ENCODE measurements at places on chromosomes 3 and 15.

GRCh38 chr3:94607778-94608177 lies 544.9 kb downstream of the NSUN3 start:
- no peak for DNase-seq

GRCh38 chr15:56856934-56857333 lies 61.5 kb upstream of the TCF12 start:
- DNase-seq: no peak

DNA sequence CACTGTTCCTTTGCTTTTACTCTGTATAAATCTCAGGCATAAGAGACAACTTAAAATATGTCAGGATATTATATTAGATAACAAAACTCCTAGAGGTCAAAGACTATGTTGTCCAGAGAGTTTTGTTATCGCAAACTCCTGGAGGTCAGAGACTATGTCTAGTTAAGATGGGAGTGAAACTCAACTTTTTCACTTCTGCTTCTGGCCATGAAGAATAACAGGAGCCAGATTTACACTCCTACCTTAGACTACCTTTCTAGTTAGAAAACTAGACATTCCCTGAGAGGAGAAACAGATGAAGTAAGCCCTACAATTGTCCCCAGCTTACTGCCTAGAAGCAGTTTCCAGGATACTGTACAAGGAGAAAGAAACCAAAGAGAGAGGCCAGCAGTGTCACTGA lies 255.4 kb upstream of the UBE2E1 start:
- no peak for DNase-seq

GRCh38 chr3:179615458-179616173 lies 11.0 kb downstream of the NDUFB5 start:
- DNase-seq: no peak

- DNase-seq: no peak
Measured at GRCh38 chr15:55770261-55770660, 27.3 kb upstream of the PRTG start.

DNA sequence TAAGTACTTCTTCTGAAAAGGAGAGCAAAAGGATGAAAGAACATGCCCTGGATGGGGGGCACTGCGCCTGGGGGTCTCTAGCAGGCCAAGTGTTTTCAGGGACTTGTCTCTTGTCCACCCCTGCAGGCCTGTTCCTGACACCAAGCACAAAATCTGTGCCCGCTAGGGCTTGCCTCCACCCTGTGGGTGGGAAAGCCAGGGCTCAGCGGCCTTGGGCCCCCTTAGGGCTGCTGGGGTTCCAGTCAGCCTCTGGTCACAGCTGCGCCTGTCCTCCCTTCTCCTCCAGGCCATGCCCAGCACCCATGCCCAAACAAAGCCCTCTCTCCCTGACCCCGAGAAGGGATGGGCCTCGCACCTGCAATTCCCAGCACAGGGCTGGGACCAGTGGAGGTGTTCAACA lies 71.1 kb upstream of the TRPM1 start:
- no peak for DNase-seq

DNA sequence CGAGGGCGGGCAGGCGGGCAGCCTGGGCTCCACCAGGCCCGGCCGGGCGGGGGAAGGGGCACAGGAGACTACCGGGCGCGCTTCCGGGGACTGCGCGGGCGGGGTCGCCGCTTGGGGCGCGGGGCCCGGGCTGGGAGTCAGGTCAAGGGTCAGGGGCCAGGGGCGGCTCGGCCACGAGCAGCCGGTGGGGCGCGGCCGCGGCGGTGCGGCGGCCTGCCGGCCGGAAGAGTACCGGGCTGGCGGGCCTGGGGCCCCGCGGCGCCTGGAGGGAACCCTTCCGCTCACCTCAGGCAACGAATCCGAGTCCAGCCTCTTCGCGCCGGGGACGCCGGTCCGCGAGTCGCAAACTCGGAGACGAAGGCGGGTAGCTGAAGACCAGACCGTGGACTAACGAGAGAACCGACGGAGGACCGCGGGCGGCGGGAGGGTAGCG lies 225 bp downstream of the RHOA start:
- DNase-seq: peak; percentile 54

- DNase-seq: no peak
Measured at GRCh38 chr3:162540421-162540820, 1043.8 kb downstream of the OTOL1 start.

DNA sequence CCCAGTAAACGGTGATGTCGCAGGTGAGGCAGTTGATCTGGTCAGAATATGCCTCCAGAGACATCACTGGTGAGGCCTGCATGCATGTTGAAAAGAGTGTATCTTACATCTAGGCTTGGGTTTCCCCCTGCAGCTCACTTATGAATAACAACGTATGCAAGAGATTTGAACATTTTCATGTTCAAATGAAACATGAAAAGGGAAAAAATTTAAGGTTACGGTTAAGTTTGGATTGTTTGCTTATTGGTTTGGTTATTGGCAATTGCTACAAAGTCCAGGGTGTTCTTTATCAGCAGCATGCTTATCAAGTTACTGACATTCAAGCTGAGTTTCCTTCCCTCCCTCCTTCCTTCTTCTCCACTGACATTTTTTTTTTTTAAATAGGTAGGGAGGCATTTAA lies 123.2 kb downstream of the IGF1R start:
- DNase-seq: no peak

DNA sequence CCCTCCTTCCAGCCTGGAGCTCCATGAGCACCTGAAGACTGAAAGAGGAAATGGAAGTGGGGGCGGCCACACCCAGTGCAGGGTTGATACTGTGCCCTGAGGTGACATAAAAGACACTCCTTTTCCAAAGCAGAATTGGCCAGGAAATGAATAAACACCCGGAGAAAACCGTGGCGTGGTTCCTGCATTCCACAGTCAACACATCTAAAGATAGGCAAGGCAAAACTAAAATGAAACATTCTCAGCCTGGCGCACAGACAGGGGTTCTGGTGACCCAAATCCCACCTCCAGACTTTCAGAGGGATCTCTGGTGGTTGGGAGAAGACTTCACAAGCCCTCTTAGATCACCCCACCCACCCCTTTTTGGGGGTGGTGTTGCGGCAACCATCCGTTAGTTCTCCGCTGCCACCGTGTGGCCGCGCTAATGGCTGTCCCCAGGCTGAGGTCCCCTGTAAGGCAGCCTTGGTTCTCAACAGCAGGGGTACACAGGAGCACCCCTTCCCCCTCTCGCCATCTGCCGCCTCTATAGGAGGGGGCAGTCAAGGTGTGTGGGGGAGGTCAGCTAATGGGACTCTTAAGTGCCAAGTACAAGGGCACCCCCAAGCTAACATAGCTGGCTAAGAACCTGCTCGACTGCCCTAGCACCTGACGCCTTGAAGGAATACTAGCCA lies 2.5 kb upstream of the MST1R start:
- DNase-seq: peak; percentile 59

GRCh38 chr15:89732451-89733172 lies 18.4 kb downstream of the MESP1 start:
- no peak for DNase-seq

- DNase-seq: no peak
Measured at GRCh38 chr15:35696767-35697231, 150.8 kb upstream of the DPH6 start.

- DNase-seq: no peak
Measured at GRCh38 chr3:47128137-47128536, 35.8 kb downstream of the SETD2 start.

DNA sequence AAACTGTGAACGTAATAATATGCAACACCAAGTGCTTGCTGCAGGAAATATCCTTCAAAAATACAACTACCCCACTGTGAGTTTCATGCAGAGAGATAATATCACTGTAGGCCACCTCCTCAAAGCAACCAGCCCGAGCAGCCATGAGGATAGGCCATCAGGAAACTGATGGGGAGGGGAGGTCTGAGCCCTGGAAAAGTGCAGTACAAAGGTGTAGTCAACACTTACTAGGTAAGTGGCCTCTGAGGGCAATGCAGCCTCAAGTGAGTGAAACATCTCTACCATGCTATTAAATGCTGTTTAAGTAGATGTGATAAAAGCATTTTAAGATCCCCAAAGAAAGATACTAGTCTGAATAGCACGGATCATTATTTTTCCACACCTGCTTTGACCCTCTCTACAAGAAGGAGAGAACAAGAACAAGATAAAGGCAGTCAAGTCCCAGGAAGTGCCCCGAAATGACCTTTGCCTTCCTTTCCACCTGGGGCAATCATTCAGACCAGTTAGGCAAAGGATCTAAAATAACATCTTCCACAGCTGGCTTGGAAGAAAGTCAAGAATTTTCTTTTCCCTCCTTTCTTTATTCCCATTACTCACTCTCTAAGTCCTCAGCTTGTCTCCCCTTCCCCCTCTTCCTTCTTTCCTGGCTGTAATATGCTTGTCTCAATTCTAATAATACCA lies 62.8 kb downstream of the FMN1 start:
- no peak for DNase-seq

GRCh38 chr3:33704891-33705290 lies 13.2 kb downstream of the CLASP2 start:
- DNase-seq: no peak

- DNase-seq: no peak
Measured at GRCh38 chr3:168801794-168802193, 706.1 kb upstream of the GOLIM4 start.

GRCh38 chr3:64548200-64548889 lies 139.5 kb downstream of the ADAMTS9 start:
- no peak for DNase-seq

- DNase-seq: no peak
Measured at GRCh38 chr3:15331072-15331605, 1.2 kb downstream of the SH3BP5 start.

DNA sequence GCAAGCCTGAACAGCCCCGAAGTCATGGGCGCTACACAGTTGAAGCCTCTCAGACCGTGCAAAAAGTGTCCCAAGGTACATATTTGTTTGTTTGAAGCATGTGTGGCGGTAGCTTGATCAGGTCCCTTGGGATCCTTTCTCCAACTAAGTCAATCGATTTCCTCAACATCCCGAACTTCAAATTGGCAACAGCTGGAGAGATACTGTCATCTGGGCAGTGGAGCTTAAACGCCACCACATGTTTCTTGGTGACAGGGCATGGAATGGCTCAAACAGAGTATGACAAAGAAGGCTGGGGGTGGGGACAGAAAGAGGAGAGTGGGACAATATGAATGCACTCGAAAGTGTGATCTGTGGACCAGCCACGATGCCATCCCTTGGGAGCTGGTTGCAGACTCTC lies 84.9 kb upstream of the PSMD6 start:
- no peak for DNase-seq

GRCh38 chr3:170421111-170421641 lies 2.5 kb downstream of the CLDN11 start:
- DNase-seq: no peak

DNA sequence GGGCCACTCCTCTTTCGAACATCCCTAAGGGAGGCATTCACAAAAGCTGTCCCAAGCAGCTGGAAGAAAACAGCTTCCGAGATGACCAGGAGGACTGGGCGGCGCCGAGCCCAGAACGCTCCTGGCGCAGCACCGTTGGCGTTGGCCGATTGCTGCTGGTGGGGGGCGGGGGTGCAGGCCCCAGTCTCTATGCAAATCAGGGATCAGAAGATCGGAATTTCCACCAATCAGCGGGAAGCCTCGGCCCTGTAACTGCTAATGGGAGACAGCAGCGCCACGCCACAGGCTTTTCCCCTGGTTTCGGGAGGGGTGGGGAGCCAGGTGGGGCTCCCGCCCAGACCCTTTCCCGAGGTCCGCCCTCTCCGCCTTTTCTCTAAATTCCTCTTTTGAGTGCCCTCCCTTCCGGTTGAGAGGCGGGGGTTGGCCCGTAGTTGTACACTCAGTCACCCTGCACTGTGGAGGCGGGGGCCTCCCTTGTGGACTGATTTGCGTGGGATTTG lies 27.0 kb downstream of the HMCES start:
- peak; percentile 30 for DNase-seq

DNA sequence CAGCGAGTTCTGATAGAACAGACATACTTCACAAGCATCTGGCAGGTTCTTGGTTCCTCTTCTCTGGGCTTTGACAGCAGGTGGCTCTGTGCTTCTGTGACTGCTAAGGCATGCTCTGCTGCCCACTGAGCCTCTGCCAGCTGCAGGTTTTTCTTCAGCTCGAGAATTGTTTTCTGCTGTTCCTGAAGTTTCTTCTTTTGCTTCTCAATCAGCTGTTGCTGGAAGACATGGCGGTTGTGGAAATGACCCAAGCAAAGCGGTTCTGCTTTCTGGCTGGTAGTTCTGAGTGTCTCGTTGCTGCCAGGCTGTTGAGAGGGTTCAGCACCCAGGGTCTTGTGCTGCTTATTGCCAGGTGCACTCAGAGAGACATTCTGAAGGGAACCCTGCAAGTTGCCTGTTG lies 50.8 kb downstream of the CCDC191 start:
- no peak for DNase-seq

GRCh38 chr3:10357592-10358308 lies 36.8 kb upstream of the SEC13 start:
- no peak for DNase-seq

DNA sequence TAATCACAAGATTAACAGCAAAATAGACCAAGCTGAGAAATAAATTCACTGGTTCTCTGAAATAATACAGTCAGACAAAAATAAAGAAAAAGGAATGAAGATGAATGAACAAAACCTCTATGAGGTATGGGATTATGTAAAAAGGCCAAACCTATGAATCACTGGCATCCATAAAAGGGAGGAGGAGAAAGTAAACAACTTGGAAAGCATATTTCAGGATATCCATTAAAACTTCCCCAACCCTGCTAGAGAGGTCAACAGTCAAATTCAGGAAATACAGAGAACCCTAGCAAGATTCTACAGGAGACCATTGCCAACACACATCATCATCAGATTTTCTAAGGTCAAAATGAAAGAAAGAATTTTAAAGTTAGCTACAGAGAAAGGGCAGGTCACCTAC lies 649.7 kb upstream of the CBLB start:
- no peak for DNase-seq

DNA sequence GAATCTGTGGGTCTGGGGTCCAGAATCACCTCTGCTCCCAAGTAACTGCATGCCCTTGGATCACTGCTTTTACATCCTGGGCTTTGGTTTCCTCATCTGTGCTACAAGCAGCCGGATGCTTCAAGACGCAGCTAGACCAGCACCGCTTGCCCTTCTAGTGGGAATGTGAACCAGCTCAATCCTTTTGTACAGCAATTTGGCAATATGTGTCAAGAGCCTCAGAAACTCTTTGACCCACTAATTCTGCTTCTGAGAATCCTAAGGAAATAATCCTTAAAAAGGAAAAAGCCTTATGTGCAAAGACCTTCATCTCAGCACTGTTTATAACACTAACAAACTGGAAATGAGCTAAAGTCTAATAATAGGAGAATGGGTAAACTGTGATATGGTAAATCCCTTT lies 48.7 kb downstream of the ADCY5 start:
- DNase-seq: no peak

- DNase-seq: peak; percentile 10
Measured at GRCh38 chr15:99435113-99435695, 130.6 kb upstream of the MEF2A start.

All from activated naive CD4-positive, alpha-beta T cell treated with anti-CD3 and anti-CD28 coated beads, Interleukin-2, amount 50 U/mL, for 16 hours (primary cell).